EL (cell line): ENCODE measurements at places on chromosomes 16 and 17.

DNA sequence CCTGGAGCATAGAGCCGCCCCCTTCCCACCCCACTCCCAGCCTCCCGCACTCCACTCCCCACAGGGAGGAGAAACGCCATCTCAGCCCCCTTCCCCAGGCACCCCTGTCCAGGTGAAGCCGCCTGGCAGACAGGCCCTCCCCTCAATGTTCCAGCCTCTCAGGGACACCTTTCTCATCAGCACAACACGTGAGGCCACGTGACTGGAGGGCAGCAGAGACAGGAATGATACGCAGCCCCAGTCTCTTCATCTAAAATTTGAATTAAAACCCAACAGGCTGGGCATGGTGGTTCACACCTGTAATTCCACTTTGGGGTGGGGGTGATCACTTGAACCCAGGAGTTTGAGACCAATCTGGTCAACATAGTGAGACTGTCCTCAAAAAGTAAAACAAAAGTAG, 20.2 kb upstream of the AATK start:
- no peak for DNase-seq

DNA sequence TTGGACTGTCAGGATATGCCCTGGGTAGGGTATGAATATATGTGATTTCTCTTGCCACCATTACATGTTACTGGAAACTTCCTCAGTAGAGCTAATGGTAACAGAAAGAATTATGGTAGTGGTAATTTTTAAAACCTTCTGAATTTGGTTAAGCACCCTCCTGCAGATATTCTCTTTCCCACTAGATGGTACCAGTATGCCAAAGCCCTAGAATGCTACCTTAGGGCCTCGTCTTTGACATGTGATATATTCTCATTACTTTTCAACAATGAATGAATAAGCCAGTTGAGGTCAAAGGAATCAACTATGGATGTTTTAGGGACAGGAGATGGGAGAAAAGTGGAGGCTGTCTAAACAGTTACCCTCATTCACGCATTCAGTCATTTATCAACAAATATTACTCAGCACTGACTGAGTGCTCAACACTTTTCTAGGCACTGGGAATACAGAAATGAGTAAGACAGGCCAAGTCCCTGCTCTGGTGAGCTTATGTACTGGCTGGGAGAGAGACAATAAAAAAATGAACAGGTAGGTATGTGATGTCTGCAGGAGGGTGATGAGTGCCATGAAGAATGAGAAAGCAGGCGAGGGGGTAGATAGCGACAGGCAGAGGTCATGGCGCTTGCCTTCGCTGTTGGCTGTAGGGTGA, 14.7 kb downstream of the CDH13 start:
- DNase-seq: peak; percentile 57

GRCh38 chr17:31696184-31696602, 162.9 kb downstream of the COPRS start:
- DNase-seq: peak; percentile 98

DNA sequence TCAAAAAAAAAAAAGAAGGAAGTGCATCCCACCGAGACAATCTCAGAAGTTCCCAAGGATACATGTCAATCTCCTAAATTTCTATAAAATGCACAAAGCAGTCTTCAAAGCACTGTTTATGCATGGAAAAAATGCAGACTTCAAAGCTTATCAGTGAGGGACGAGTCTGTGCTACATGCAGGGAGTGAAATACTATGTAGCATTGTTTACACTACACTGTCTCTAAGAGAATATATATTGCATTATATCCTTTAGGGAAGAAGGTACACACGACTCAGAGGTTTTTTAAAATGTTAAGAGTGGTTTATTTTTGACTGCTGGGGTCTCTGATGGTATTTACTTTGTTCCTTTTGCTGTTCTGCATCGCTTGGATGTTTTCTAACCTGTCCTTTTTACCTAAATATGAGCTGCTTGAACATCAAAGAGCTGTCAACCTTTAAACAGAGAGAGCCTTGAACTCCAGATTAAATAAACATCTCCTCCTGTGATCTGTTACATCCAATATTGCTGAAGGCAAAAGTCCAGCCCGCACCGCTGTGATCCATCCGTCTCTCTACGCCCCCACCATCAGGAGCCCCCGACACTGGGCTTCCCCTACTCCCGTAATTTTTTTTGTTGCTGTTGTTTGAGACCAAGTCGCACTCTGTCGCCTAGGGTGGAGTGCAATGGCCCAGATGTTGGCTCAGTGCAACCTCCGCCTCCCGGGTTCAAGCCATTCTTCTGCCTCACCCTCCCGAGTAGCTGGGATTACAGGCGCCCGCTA, 1.4 kb downstream of the FBXO31 start:
- DNase-seq: no peak

- DNase-seq: no peak
Measured at GRCh38 chr16:86213437-86214205, 296.7 kb upstream of the FOXF1 start.

GRCh38 chr17:79612468-79613194, 1.8 kb upstream of the RBFOX3 start:
- peak; percentile 45 for DNase-seq

DNA sequence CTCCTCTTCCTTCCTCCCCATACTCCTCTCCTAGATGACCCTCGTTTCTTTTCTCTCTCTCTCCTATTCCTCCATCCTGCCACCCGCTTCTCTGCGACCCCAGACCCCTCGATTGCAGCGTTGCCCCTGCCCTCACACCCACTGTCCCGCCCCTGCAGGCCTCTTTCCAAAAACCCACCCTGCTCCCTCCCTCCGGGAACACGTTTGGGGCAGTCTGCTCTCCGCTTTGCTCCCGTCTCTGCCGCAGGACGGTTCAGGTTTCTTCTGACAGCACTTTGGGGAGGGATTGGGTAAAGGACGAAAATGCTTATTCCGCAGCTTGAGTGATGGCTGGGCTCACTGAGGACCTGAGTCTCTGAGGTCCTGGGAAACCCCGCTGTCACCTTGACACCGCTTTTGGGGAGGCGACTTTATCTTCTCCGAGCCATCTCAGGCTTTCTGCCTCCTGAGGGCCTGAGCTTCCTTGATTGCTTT, 690 bp downstream of the NDE1 start:
- peak; percentile 21 for DNase-seq

GRCh38 chr17:43014020-43014648, 7.5 kb downstream of the IFI35 start:
- no peak for DNase-seq

GRCh38 chr16:85392756-85393673, 220.1 kb upstream of the GSE1 start:
- DNase-seq: no peak

GRCh38 chr17:8056232-8056975, 17.5 kb downstream of the ALOX15B start:
- DNase-seq: peak; percentile 54

- no peak for DNase-seq
Measured at GRCh38 chr16:85946541-85947124, 47.7 kb downstream of the IRF8 start.

DNA sequence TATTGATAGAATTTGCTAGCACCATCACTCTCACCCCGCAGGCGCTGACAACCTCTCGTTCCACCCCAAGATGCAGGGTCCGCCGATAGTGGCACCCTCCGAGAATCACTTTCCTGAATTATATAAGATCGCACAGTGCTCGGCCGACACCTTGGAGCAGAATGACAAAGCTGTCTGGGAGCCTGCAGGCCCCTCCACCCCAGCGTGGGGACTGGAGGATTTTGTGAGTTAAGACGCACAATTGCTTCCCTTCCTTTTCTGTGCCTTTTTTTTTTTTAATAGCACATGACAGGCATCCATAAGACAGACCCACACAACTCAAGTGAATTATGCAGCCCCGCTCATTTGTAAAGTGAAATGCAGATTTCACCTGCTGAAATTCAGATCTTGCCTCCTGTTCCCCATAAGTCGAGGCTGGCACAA, 155.3 kb downstream of the C16orf78 start:
- no peak for DNase-seq

- no peak for DNase-seq
Measured at GRCh38 chr16:27251541-27252205, 16.9 kb downstream of the NSMCE1 start.

DNA sequence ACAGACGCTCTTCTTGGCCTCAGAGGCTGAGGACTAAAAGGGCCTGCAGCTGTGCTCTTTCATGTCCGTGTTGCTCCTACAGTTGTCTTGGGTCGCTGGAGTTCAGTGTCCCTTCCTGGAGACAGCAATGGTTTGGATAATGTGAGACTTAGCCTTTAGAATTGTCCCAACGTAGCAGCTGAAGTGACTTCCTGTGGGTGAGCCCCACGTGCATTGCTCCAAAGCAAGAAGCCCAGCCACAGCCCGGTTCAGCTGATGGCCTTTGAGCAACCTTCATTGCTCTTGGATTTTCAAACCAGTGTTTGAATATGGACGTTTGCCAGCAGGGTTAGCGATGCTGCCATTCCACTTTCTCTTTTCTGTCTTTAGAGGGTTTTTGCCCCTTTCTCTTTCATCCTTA, 19.7 kb downstream of the TMEM11 start:
- DNase-seq: no peak

DNA sequence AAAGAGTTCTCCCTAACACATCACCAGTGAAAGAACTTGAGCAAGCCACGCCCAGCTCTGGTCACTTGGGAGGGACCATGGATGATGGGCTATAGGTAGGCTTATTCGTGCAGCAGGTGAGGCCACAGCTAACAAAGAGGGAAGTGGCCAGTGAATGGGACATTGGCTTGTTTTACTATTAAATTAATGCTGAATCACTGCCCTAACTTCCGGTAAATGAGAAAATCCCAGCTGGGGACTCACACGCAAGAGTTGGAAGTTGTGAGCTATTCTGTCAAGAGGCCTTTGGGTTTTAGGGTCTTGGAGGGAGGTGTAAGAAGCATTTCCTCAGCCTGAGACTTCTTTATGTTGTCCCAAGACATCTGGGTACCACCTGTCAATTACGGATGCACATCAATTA, 315.3 kb downstream of the XYLT1 start:
- no peak for DNase-seq

DNA sequence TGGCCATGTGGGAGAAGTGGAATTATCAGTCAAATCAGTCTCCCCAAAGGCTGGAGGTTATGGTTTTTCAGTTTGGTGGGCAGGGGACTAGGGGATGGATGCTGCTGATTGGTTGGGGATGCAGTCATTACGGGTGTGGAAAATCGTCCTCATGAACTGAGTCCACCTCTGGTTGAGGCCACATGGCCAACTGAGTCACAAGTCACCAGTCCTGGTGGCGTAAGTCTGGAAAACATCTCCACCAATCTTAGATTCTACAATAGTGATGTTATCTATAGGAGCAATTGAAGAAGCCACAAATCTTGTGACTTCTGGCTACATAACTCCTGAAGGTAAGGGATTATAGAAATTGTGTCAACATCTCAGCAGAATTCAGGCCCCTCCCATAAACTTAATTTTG, 5.2 kb upstream of the RNF135 start:
- no peak for DNase-seq
